ENCODE measurements at places on chromosomes 5 and 9. TPM values are rescaled to one million over a fixed set of nuclear protein-coding genes. Genes with fewer than 3 reads are reported as not detected.
A peak's percentile ranks its signal among the peaks of the same experiment; 100 is the strongest.

DNA sequence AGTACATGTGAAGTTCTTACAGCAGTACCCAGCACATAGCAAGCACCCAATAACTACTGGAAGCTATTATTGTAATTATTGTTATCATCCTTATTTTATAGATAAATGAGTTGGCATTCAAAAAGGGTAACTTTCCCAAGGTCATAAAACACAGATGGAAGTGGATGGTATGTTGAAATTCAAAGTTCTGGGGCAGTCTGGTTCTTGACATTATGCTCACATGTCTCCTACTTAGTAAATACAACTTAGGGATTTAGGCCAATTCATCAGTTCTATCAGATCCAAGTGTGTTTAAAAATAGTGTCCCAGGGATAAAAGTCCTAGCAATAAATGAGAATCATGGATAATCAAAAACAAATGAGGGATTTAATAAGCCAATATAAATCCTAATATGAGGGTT is 265.2 kb downstream of the ADAMTSL1 start:
- no peak overlapping the region for H3K4me3 ChIP-seq
- no peak for DNase-seq
- no peaks in the 10 kb centered on the region for H3K4me1 ChIP-seq
- H3K27me3 ChIP-seq: no peaks in the 10 kb centered on the region
- no peaks in the 10 kb centered on the region for H3K36me3 ChIP-seq
- no peak overlapping the region for H3K27ac ChIP-seq

The AFAP1L1 gene
- 1.7 TPM for polyA plus RNA-seq

- H3K27ac ChIP-seq: peak overlapping the region; percentile 98
- peak; percentile 72 for DNase-seq
- H3K4me3 ChIP-seq: peak overlapping the region; percentile 95
- H3K36me3 ChIP-seq: no peaks in the 10 kb centered on the region
Measured at GRCh38 chr5:151081431-151082281, 822 bp upstream of the TNIP1 start.

DNA sequence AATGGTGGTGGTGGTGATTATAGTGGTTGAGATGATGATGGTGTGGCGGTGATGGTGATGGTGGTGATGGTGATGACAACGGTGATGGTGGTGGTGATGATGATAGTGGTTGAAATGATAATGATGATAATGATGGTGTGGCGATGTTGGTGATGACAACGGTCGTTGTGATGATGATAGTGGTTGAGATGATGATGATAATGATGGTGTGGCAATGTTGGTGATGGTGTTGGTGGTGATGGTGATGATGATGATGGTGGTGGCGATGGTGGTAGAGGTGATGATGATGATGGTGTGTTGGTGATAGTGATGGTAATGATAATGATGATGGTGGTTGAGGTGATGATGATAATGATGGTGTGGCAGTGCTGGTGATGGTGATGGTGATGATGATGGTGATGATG is 48.0 kb downstream of the PHF2 start:
- no peaks in the 10 kb centered on the region for H3K27me3 ChIP-seq
- H3K27ac ChIP-seq: no peak overlapping the region
- H3K4me1 ChIP-seq: no peaks in the 10 kb centered on the region
- H3K4me3 ChIP-seq: no peak overlapping the region

DNA sequence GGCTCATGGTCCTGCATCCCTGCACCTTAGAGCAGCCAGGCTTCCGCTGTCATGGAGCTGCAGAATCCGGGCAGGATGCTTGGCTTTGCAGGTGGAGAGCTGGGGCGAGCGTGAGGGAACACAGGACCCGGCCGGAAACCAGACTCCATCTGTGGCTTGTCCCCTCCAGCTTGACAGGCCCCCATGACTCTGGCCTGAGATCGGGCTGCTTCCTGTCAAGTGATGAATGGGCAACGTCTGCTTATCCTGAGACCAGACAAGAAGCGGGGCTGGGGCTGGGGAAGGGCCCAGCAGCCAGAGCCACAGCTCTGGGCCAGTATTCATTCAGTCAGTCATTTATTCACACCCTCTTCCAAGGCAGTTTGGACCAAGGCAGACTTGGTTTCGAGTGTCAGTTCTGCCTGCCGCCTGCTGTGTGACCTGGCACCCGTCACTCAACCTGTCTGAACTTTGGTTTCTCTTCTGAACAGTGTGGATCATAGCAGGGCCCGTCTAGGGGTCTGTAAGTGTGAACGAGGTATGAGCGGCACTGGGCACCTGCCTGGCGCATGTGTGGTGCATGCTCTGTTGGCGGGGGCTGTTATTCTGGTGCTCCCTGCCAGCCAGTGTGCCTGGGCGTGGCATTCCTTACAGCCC is 37.5 kb downstream of the NEK6 start:
- no peak overlapping the region for H3K27ac ChIP-seq
- DNase-seq: no peak
- H3K27me3 ChIP-seq: no peaks in the 10 kb centered on the region
- H3K4me3 ChIP-seq: no peak overlapping the region

The MXD3 gene
- polyA plus RNA-seq: 32.5 TPM

DNA sequence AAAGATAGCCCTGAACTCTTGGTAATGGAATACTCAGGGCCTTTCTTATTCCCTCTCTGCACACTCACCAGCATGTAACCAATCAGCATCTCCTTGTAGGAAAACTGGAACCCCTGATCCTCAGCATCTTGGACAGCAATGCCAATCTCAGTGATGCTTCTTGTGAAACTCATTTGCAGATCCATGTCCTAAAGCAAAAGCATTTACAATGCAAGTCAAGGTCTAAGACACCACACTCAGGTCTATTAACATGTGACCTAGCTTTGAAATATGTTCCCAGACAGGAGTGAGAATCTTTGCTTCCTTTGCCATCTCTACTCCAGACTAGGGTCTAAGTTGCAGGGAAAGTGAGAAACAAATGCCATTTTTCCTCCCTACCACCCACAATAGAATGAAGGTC is 38.2 kb downstream of the MROH2B start:
- no peak overlapping the region for H3K4me3 ChIP-seq
- H3K27ac ChIP-seq: no peak overlapping the region
- no peaks in the 10 kb centered on the region for H3K27me3 ChIP-seq
- no peak for DNase-seq
- no peaks in the 10 kb centered on the region for H3K4me1 ChIP-seq

DNA sequence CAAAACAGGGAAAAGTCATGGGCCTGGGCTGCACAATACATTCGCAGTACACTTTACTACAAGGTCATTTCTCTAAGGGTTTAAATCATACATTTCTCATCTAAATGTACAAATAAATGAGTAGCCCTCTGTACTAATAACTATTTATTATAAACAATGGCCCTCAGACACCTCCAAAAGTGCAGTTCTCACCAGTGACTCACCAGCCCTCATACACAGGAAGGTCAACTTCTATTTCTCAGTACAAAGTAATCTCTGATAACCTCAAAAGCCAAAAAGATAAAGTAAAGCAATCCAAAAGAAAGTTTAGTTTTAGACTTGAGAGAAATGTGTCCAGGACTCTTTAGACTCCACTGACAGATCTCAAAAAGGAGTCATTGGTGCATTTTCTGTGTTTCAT is 1258.1 kb upstream of the CDH6 start:
- H3K27me3 ChIP-seq: no peaks in the 10 kb centered on the region
- H3K4me1 ChIP-seq: no peaks in the 10 kb centered on the region
- H3K36me3 ChIP-seq: no peaks in the 10 kb centered on the region
- H3K4me3 ChIP-seq: no peak overlapping the region

The SHROOM1 gene
- 1.1 TPM for polyA plus RNA-seq
